Stimulated activated naive CD8-positive, alpha-beta T cell treated with anti-CD3 and anti-CD28 coated beads, Interleukin-15, amount 100 ng/mL, for 72 hours (primary cell): ENCODE measurements at places on chromosomes 16 and 17.
A peak's percentile ranks its signal among the peaks of the same experiment; 100 is the strongest.

DNA sequence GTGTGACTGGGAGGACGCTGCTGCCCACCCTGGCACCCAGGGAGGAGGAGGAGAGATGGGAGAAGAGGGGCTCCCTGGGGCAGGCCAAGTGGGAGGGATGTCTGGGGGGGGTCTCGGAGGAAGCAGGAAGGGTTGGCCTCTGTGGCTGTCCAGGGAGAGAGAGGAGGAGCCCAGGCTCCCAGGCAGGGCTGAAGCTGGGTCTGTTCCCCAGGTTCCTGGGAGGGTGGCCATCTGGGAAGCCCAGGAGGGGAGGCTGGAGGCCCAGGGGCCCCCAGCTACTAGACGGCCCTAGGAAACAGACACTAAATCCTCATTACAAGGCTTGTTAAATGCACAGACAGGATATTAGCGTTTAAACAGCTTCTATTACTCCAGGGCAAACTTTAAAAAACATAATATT lies 139.8 kb downstream of the ENGASE start:
- no peak for DNase-seq

GRCh38 chr16:11049396-11050059 lies 105.2 kb downstream of the CLEC16A start:
- DNase-seq, result no peak

DNA sequence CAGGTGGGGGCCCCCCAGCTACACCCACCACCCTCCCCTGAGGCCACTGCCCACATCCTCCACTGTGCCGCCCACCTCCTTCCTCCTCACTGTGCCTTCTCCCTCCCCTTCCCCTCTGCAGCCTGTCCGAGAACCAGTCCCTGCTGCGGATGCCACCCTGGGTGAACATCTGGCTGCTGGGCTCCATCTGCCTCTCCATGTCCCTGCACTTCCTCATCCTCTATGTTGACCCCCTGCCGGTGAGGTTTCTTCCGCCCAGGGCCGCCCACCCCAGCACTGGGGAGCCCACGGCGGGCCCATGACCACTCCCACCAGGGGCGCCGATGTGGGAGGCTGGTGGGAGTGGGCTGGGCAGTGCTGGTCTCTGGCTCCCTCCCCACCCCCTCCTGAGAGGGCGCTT lies 22.1 kb downstream of the RABEP2 start:
- DNase-seq, result no peak

GRCh38 chr17:82709024-82709675 lies 7.4 kb upstream of the FN3KRP start:
- DNase-seq, result no peak

DNA sequence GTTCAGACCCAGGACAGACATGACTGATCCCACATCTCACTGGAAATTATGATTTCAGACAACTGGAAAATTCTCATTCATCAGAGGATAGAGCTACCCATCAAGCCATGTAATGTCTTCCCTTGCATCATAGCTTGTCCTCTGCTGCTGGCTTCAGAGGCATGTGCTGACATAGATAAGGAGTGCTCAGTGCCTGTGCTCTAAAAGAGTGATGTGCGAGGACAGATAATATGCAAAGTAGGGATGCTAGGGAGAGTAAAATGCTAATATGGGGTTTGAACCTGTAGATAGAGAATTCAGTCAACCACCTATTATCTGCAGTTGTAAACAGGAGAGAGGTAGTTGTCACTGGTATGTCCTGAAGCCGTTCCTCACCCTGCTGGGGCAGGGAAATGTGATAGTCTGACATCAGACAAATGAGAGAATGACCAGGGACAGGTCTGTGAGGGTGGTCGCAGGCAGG lies 349.7 kb upstream of the CCL2 start:
- no peak for DNase-seq

DNA sequence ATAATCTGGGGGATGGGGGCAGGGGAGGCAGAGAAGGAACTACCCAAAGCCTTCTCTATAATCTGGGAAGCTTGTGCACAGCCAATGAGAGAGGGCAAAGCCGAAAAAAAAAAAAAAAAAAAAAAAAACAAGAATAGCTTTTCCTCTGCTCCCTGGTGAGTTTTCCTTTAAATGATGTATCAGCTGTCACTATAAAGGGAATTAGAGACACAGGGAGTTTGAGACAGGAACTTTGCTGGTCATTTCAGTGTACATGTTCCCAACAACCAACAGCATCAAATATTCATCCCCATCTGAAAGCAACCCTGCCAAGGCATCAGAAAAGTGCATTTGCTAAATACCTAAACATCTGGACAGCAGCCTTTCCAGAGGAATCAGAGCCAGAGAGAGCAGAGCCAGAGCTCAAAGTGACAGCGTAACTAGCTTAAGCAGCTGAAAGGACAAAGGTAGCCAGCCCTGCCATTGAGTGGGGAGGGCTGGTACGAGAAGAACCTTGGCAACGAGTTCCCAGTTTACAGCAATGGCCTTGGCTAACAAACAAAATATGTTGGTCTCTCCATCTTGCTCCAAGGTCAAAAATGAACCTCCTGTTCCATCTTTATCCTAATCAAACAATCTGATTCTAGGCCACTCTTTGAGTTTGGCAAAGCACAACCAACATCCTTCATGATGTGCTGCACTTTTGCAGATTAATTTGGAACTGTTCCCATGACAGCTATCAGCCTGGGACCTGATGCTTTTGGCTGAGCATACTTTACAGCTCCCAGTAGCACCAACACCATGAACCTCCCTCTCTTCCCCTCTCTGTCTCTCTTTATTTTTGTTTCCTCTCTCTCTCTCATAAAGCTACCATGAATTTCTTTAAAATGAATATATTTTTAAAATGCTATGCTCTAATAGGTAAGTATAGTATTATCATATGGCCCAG lies 143.7 kb upstream of the GNAO1 start:
- DNase-seq, result no peak

GRCh38 chr17:30238003-30238344 lies 2.5 kb upstream of the SLC6A4 start:
- DNase-seq, result no peak

- DNase-seq, result no peak
Measured at GRCh38 chr16:47503936-47504335, 42.8 kb downstream of the PHKB start.

DNA sequence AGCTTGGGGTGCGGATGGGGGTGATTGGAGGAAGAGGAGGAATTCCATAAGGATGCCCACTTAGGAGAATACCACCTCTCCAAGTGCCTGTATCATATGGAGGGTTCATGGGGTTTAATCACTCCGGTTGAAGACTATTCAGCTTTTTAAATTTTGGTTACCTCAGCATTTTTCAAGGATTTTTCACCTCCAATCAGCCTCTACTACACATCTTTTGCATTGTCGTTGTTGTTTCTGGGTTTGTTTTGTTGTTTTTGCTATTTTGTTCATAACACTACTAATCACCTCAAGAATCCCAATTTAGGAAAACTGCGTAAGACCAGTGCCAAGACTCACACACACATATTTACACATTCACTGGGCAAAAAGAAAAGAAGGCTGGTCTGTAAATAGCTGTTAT lies 619.5 kb upstream of the CDH5 start:
- DNase-seq, result no peak

GRCh38 chr17:40596261-40596919 lies 31.1 kb upstream of the CCR7 start:
- peak; percentile 68 for DNase-seq

- no peak for DNase-seq
Measured at GRCh38 chr17:78344666-78345065, 15.2 kb downstream of the SOCS3 start.

DNA sequence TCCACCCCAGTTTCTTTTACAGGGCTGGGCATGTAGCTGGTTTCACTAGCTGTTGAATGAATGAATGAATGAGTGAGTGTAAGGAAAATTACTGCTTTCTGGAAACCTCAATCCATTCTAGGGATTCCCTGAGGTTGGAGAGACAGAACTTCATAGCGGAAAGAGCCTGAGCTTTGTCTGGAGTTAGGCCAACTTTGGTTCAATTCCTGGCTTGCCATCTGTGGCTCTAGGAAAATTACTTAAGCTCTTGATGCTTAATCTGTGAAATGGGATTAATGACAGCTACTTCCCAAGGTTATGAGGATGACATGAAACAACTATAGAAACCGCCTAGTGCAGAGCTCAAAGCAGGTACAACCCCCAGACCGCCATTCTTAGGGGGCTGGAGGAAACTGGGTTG lies 76.3 kb upstream of the AXIN2 start:
- no peak for DNase-seq

- DNase-seq, result no peak
Measured at GRCh38 chr17:30187573-30187972, 47.9 kb downstream of the SLC6A4 start.

- DNase-seq, result no peak
Measured at GRCh38 chr16:58855291-58855863, 121.3 kb upstream of the GOT2 start.

DNA sequence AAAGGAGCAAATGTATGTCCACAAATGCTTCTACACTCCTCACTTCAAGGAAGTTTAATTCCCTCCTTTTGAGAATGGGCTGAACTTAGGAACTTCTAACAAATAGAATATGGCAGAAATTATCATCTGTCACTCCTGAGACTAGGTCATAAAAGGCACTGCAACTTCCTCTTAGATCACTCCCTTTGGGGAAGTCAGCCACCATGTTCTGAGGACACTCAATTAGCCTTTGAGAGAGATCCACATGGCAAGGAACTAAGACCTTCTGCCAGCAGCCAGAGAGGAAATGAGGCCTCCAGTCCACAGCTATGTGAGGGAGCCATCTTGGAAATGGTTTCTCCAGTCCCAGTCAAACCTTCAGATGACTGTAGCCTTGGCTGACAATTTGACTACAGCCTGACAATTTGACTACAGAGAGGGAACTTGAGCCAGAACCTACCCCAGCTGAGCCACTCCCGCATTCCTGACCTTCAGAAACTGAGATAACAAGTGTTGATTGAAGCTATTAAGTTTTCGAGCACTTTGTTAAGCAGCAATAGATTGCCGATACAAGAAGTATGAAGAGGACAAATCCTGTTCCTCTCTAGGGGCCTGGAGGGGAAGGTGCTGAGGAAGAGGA lies 113.4 kb upstream of the SEC14L1 start:
- no peak for DNase-seq

DNA sequence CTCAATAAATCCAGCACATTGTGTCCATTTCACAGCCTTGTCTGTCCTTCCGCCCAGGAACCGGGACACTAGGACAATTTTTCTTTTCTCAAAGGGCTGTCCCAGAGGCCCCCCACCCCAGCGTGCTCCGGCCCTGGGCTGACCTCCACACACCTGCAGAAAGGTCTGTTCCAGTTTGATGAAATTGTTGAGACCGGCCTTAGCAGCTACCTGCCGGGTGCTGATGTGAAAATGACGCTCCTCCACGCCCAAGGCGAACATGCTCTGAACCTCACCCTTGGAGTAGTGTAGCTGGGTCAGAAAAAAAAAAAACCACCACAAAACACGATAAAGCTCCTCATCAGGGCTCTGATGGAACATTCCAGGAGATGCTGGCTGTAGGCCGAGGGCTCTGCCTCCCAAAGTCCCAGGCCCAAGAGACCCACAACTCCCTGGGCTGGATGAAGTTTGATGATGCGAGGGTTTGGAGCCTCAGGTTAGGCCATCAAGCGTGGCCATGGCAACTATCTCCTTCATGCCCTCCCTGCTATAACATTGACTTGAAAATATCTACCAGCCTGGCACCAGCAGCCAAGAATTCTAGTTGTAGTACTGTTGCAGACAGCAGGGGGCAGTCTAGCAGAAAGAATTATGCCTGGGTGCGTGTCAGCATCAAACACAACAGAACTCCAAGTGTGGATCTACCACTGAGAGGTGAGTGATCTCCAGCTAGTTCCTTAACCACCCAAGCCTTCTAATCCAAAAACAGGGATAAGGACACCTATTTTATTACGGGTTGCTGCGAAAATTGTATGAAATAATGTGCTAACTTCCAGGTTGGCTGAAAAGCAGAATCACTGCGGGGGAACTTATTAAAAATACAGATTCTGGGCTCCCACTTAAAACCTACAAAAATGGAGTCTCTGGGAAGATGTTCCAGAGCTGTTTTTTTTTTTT lies 62.1 kb downstream of the RMI2 start:
- DNase-seq, result peak; percentile 64

DNA sequence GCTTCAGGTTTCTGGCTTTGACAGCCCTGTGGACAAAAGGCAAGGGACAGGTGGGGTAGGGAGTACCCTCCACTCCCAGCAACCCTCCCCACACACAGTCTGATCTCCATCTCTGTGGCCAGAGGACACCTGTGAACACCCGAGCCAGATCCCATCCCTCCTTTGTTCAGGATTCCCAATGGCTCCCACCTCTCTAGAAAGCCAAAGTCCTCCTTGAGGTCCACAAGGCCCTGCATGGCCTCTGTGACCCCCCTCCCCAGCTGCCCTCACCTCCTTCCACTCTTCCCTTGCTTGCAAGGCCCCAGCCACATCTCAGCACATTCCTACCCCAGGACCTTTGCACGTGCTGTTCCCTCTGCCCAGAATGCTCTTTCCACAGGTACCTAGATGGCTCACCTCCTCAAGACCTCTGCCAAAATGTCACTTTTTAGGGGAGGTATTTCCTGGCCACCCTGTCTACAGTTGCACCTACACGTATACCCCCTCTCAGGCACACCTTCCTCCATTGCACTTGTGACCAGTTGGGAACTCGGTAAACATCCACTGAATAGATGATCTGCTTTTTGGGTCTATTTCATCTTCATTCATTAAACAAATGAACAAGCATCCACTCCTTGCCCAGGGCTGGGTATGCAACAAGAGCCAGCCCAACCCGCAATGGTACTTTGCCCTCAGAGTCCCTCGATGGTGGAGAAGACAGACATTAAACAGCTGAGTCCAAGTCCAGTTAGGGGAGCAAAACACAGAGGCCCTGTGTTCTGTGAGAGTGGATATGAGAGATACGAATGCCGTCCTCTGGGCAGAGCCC lies 107.0 kb downstream of the CRLF3 start:
- no peak for DNase-seq

DNA sequence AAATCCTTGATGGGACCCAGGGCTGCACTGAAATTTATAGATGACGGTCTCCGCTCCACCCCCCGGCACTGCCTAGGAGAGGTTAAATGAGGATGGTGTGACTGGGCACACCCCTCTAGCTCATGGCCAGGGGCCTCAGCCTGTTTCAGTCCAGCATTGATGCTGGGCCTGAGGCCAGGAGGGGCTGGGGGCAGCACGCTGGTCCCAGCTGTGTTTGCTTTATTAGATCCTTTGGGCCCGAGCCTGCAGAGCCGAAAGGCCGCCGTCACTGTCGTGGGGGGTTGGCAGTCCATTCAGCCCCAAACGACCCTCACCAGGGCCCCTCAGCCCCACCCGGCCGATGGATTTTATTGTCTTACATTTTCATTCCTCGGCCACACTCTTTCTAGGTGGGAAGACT lies 10.8 kb upstream of the DOK4 start:
- no peak for DNase-seq

- no peak for DNase-seq
Measured at GRCh38 chr16:17963185-17963836, 373.2 kb downstream of the NPIPA8 start.
